ENCODE measurements at places on chromosomes 13 and 19.
A peak's percentile ranks its signal among the peaks of the same experiment; 100 is the strongest.

GRCh38 chr13:102598061-102598460 is 1.3 kb downstream of the TPP2 start:
- no peak for DNase-seq

- no peak for DNase-seq
Measured at GRCh38 chr13:95356916-95357315, 55.7 kb upstream of the ABCC4 start.

GRCh38 chr13:94959626-94960025 is 247.3 kb upstream of the SOX21 start:
- DNase-seq, result no peak

DNA sequence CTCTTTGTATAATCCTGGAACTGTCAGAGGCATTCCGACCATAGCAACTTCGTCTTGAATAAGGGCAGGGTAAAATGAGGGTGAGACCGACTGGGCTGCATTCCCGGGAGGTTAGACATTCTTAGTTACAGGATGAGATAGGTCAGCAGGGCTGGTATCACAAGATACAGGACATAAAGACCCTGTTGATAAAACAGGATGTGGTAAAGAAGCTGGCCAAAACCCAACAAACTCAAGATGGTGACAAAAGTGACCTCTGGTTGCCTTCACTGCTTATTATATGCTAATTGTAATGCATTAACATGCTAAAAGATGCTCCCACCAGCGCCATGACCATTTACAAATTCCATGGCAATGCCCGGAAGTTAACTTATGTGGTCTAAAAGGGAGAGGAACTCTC is 27.7 kb upstream of the MBNL2 start:
- peak; percentile 87 for DNase-seq

GRCh38 chr13:26653310-26653709 is 95.8 kb downstream of the WASF3 start:
- peak; percentile 54 for DNase-seq

- DNase-seq, result no peak
Measured at GRCh38 chr13:94330552-94331071, 148.9 kb downstream of the DCT start.

DNA sequence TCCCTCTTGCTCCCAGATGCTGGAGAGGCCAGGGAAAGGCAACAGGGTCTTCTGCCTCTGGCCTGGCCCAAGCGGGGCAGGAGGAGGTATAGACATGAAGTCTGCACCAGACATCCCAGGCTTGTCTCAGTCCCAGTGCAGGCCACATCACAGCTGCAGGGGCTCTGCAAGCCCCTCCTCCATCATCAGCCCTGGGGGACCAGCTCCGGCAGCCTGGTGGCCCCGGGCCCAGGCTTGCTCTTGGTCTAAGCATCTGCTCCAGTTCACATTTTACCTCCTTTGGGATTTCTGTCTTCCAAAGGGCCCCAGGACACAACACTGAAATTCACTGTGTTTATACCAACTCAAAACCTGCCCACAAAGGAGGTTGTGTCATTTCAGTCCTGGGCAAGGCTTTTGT is 359.4 kb downstream of the ZNF536 start:
- DNase-seq, result no peak

- DNase-seq, result no peak
Measured at GRCh38 chr13:59000770-59001169, 1163.0 kb downstream of the DIAPH3 start.

DNA sequence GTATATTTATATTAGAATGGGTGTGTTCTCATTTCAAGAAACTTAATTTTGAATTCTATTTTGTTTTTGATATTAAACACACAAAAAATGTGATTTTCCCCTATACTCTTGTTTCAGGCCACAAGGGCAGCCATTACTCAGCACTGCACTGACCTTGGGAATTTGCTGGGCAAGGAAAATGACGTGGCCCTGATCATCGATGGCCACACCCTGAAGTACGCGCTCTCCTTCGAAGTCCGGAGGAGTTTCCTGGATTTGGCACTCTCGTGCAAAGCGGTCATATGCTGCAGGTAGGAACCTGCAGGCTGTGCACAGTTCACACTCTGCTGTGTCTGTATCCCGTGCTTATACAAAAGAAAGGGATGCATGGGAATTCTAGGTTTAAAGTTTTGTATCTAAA is 327.3 kb downstream of the ATP8A2 start:
- no peak for DNase-seq
